Activated naive CD4-positive, alpha-beta T cell treated with anti-CD3 and anti-CD28 coated beads, Interleukin-2, amount 10 ng/mL, durations not matched to agents 7 days and 5 days (primary cell): ENCODE measurements at places on chromosomes 5 and 9.

DNA sequence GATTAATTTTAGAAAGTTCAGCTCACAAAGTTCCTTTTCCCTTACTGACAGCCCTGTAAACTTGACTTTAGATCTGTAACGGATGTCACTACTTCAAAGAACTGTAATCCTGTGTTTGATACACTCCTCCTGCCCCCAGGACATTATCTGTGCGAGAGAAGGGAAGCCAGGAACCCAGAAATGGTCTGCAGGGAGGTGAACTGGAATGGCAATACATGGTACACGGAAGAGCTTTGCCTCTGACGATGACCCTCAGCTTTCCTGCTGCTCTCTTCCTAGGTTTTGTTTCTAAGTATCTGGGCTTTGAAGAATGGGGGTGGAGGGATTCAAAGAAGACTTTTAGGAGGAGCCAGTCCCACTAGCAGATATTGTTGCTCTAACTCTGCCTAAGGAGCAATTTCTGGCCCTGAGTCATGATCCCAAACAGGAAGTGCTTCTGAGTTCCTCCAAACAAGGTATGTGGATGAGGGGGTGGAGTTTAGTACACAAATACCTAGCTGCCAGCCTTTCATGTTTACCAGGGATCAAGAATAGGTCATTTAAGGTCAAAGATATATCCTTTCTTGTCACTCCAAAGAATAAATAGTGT is 43.4 kb upstream of the TMC1 start:
- H3K4me3 ChIP-seq: no peak overlapping the region
- H3K27ac ChIP-seq: peak overlapping the region; percentile 40
- H3K27me3 ChIP-seq: no peaks in the 10 kb centered on the region
- no peaks in the 10 kb centered on the region for H3K36me3 ChIP-seq

DNA sequence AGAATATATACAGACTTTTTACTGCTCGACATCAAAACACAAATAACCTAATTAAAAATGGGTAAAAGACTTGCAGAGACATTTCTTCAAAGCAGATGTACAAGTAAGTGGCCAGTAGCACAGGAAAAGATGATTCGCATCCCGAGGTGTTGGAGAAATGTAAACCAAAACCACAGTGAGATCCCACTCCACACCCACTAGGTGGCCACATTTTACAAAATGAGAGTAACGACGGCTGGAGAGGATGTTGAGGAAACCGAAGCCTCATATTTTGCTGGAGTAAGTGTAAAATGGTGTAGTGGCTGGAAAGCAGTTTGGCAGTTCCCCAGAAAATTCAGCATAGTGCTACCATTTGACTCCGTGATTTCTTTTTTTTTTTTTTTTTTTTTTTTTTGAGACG is 21.3 kb upstream of the GBGT1 start:
- peaks cover 17% of the 10 kb centered on the region for H3K4me1 ChIP-seq
- no peak overlapping the region for H3K4me3 ChIP-seq
- H3K27ac ChIP-seq: no peak overlapping the region

GRCh38 chr9:99296291-99296951 is 74.3 kb downstream of the SEC61B start:
- no peaks in the 10 kb centered on the region for H3K4me1 ChIP-seq
- H3K36me3 ChIP-seq: no peaks in the 10 kb centered on the region
- no peak overlapping the region for H3K27ac ChIP-seq

- no peak overlapping the region for H3K27ac ChIP-seq
- H3K36me3 ChIP-seq: no peaks in the 10 kb centered on the region
- peaks cover 31% of the 10 kb centered on the region for H3K27me3 ChIP-seq
- H3K4me1 ChIP-seq: no peaks in the 10 kb centered on the region
Measured at GRCh38 chr5:150309101-150309885, 6.6 kb upstream of the ARSI start.

DNA sequence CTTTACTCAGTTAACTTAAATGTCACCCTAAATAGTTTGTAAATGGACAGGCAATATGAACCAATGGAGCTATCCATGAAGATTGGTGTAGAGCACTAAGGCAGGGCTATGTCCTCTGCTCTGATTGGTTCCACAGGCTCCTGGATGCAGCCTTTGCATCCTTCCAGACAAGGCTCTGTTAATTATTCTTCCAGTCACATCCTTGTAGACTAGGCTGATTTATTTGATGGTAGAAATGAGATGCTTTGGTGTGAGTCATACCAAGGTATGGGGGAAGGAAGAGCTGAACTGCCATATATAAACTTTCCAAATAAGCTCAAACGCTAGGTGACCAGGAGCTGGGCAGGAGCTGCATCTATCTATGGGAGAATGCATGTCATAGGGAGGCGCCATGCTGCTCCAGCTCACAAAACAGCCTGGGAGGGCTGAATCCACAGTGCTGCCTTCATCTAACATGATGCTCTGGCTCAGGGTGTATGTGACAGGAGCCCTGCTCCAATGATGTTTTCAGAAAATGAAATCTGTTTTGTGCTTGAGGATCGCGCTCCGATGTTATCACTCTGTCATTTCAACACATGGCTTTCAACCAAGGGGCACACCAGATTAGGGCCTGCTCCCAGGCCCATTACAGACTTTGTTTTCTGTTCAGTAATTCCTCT is 818.0 kb upstream of the ZNF608 start:
- no peaks in the 10 kb centered on the region for H3K27me3 ChIP-seq
- H3K4me1 ChIP-seq: no peaks in the 10 kb centered on the region
- no peak overlapping the region for H3K4me3 ChIP-seq
- H3K36me3 ChIP-seq: no peaks in the 10 kb centered on the region
- no peak overlapping the region for H3K27ac ChIP-seq

DNA sequence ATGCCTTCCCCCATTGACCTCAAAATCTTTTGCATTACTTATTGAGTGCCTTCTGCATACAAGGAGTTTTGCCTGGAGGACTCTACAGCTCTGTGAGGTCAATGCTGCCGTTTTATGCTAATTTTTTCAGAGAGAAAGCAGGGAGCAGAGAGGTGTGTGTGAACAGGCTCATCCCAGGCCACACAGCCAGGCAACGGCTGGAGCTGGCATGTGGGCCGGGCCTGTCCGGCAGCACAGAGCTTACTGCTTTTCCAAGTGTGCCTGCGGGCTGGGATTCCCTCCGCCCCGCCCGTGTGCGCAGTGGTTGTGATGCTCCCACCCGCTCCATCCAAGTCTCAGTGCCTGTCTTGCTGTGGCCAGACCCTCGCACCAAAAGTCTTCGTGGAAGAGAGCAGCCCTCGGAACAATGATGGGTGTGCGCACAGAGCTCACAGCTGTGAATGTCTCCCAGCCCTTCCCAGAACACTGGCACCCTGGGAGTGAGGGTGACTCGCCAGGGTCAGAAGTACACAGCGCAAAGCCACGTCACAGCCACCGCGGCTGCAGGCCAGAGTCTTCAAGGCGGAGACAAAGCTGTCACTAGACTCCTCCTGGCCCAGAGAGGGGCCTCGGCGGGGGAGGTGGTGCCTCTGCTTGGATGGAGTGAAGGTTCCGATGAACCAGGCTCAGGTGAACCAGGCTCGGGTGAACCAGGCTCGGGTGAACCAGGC is 82.8 kb downstream of the COL5A1 start:
- H3K4me3 ChIP-seq: no peak overlapping the region
- no peaks in the 10 kb centered on the region for H3K36me3 ChIP-seq
- H3K4me1 ChIP-seq: no peaks in the 10 kb centered on the region
- no peak overlapping the region for H3K27ac ChIP-seq

- H3K27me3 ChIP-seq: peaks cover 6% of the 10 kb centered on the region
- H3K4me3 ChIP-seq: peak overlapping the region; percentile 33
- H3K27ac ChIP-seq: no peak overlapping the region
Measured at GRCh38 chr5:176550275-176550831, 1.2 kb downstream of the CDHR2 start.

DNA sequence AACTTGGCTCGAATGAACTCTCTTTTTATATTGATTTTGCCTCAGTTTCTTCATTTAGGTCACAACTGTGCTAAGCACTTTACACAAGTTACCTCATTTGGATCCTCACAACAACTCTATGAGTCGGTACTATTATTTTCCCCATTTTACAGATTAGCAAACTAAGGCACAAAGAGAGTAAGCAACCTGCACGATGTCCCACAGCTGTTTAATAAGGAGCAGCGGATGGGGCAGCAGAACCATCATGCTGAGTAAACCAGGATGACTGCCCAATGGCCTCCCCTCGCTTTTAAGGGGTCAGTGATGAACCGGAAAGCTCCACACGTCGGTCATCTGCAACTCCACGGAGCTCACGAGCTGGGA is 607 bp downstream of the PRELID2 start:
- peaks cover 9% of the 10 kb centered on the region for H3K4me1 ChIP-seq
- no peak overlapping the region for H3K27ac ChIP-seq
- H3K4me3 ChIP-seq: no peak overlapping the region
- H3K36me3 ChIP-seq: no peaks in the 10 kb centered on the region
- H3K27me3 ChIP-seq: peaks cover 19% of the 10 kb centered on the region

- H3K36me3 ChIP-seq: no peaks in the 10 kb centered on the region
- H3K27me3 ChIP-seq: peaks cover 26% of the 10 kb centered on the region
- DNase-seq: peak; percentile 81
- H3K4me1 ChIP-seq: no peaks in the 10 kb centered on the region
- peak overlapping the region; percentile 12 for H3K27ac ChIP-seq
- no peak overlapping the region for H3K4me3 ChIP-seq
Measured at GRCh38 chr5:42889311-42889933, 77.7 kb upstream of the SELENOP start.

DNA sequence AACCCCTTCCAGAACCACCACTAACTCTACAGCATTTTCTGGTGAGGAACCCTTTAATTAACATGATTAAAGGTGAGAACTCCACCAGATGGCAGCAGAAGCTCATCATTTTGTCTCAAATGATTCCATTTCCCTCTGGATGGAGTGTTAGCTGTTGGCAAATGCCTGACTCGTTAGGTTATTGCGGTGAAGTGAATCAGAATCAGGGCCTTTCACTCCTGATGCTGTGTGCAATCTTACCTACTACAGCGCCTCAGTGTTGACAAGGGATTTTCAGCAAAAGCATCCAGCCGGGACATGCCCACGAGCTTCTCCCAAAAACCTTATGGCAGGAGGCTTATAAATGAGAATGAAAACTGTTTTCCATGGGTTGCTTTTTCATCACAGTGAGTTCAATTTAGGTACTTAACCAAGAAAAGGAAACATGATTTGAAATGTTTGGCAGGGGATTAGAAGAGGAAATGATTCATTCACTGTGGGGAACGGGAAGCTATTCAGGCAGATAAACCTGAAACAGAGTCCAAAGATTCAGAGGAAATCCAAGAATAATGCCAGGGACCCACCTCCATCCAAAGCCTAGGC is 48.0 kb upstream of the CAST start:
- no peak overlapping the region for H3K27ac ChIP-seq
- peaks cover 6% of the 10 kb centered on the region for H3K4me1 ChIP-seq
- no peaks in the 10 kb centered on the region for H3K36me3 ChIP-seq
- peak; percentile 59 for DNase-seq
- H3K27me3 ChIP-seq: peaks cover 24% of the 10 kb centered on the region
- H3K4me3 ChIP-seq: no peak overlapping the region

GRCh38 chr5:75275756-75276155 is 39.1 kb upstream of the ANKRD31 start:
- H3K36me3 ChIP-seq: no peaks in the 10 kb centered on the region
- DNase-seq: no peak
- no peaks in the 10 kb centered on the region for H3K4me1 ChIP-seq
- no peak overlapping the region for H3K27ac ChIP-seq
- H3K4me3 ChIP-seq: no peak overlapping the region
- H3K27me3 ChIP-seq: no peaks in the 10 kb centered on the region

DNA sequence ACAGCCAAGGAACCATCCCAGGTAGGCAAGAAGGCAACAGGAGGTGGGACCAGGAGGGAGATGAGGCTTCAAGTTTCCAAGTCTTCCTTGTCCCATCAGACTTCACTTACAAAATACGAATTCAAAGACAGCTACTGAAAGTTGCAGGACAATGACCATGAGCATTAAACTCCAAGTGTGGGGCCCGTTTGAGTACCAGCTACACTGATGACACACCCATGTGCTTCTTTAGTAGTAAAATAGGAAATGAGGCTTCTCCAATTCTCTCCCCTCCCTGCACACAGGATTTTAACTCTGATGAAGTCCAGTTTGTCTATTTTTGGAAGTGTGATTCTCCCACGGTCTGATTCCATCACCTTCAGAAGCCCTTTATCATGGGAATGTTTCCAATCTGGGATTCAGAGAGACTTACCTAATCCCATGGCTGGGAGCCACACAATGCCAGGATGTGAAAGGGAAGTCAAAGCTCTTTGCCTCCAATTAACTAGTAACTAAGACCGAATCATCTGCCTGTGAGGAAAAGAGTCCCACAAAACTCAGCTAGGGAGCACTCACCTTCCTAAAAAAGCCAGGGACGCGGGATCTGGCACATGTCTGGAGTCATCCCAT is 222.8 kb upstream of the MSX2 start:
- no peaks in the 10 kb centered on the region for H3K4me1 ChIP-seq
- DNase-seq: no peak
- H3K27me3 ChIP-seq: peaks cover 3% of the 10 kb centered on the region
- no peak overlapping the region for H3K4me3 ChIP-seq

DNA sequence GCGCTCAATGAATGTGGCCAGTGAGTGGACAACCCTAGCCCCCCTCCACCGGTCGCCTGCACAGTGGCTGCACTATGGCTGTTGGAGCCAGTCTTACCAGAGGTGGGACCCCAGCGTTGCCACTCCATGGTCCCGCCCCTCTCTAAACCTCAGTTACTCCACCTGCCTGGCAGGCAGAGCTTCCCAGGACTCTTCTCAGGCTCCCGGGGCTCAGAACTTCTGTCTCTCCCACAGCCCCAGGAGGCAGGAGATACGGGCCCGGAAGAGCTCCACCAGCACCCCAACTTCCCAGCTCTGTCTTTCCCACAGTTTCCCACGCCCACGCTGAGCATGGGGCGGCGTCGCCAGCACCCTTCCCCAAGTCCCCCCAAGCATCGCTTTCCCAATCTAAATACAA is 975 bp downstream of the RASGEF1C start:
- H3K4me3 ChIP-seq: peak overlapping the region; percentile 30
- H3K36me3 ChIP-seq: no peaks in the 10 kb centered on the region
- DNase-seq: no peak

- no peak overlapping the region for H3K4me3 ChIP-seq
- no peak overlapping the region for H3K27ac ChIP-seq
- no peaks in the 10 kb centered on the region for H3K4me1 ChIP-seq
Measured at GRCh38 chr9:76560481-76560922, 101.5 kb downstream of the GCNT1 start.

- peaks cover 56% of the 10 kb centered on the region for H3K27me3 ChIP-seq
- H3K4me3 ChIP-seq: no peak overlapping the region
- no peaks in the 10 kb centered on the region for H3K36me3 ChIP-seq
- no peak for DNase-seq
- H3K4me1 ChIP-seq: peaks cover 4% of the 10 kb centered on the region
Measured at GRCh38 chr5:1151316-1151715, 39.5 kb upstream of the SLC12A7 start.

DNA sequence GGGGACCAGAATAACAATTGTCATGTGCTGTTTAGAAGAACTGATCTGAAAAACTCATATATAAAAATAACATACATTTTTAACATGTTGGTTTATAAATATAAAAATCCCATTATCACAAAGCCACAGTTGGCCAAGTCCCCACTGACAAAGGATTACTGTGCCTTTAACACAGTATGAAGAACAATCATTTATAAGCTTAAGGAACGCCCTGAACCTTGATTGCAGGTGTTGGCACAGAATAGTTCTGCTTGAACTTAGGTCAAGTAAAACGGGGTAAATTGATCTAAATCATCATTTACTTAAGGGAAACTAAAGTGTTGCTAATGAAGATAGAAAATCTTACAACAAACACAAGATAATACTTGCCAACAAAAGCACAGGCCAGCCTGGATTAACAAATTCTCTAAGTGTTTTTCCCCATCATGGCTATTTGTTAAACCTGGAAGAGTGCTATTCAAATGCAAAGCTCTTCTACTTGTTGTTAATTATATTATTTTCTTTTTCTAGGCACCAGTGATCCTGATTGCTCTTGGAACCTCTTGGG is 46.1 kb downstream of the ASTN2 start:
- no peaks in the 10 kb centered on the region for H3K27me3 ChIP-seq
- H3K4me1 ChIP-seq: no peaks in the 10 kb centered on the region
- H3K27ac ChIP-seq: no peak overlapping the region
- no peak overlapping the region for H3K4me3 ChIP-seq
- H3K36me3 ChIP-seq: no peaks in the 10 kb centered on the region
- DNase-seq: no peak
